ENCODE measurements at places on chromosomes 12 and 14.
A peak's percentile ranks its signal among the peaks of the same experiment; 100 is the strongest.

GRCh38 chr12:1093166-1093751 is 102.2 kb downstream of the ERC1 start:
- DNase-seq = peak; percentile 22

DNA sequence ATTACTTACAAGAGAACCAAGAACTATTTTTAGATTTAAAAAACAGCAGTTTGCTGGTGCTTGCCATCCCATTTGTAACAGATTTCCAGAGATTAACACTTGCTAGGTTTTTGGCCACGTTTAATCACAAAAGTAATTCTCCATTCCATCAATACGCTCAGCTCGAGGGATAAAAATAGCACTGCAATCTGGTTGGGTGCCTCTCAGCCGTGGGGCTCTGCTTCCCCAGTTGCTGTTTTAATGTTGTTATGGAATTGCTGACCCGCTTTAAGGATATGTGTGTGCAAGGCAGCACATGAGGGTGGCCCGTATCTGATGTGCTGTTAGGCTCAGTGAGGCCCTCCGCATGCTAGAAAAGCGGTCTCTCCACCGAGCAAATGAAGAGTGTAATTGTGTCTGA is 222.2 kb upstream of the TMEM260 start:
- no peak for DNase-seq

GRCh38 chr14:103074729-103075367 is 9.2 kb upstream of the LBHD2 start:
- peak; percentile 33 for DNase-seq

- peak; percentile 74 for DNase-seq
Observed at GRCh38 chr14:75522224-75522982, at the start of gene BATF. TSS of gene BATF (plus strand) at chr14:75522469. CDS start at chr14:75522683, 214 bp downstream.

DNA sequence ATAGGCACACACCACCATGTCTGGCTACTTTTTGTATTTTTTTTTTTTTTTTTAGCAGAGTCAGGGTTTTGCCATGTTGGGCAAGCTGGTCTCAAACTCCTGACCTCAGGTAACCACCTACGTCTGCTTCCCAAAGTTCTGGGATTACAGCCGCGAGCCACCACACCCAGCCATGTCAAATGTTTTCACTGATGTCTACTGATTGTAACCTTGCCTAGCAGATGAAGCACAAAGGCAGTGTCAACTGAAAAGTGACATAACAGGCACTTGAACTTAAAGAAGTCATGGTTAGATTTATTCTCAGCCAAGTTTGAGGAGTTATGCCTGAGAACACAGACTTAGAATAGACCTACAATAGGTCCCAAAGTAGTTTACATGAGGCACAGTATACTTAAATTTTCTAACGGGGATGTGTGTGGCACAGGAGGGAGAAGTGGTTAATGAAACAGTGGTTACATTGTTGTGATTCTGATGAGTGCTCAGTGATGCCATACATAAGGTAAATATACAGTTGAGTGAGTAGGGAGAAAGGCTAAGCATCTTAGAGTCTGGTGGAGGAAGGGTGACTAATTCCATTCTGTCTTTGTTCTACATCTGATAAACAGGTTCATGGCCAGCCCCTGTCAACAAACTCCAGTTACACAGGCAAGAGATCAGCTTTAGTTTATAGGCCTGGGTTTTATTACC is 12.6 kb upstream of the RNASE4 start:
- DNase-seq = no peak

DNA sequence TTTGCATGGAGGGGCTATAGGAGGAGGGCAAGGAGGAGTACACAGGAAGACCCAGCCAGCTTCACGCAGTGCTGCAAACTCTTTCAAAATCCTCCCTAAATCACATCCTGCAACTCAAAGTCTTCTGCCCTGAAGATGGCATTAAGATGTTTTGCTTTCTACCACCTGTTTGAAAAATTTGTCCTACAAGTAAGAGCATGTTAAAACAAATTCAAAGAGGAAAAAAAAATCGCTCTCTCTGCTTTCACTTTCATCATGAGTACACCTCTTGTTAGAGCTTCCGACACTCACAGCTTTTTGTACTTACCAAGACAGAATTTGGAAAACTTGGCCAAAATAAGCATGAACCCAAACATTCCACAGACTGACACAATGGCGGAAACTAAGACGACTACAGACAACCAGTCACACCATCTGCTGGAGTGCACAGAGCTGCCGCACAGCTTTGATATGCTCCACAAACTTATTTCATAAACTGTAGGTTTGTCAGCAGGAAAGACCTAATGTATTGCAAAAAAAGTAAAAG is 21.3 kb downstream of the GCH1 start:
- no peak for DNase-seq

GRCh38 chr12:48695859-48696258 is 13.8 kb upstream of the KANSL2 start:
- no peak for DNase-seq

DNA sequence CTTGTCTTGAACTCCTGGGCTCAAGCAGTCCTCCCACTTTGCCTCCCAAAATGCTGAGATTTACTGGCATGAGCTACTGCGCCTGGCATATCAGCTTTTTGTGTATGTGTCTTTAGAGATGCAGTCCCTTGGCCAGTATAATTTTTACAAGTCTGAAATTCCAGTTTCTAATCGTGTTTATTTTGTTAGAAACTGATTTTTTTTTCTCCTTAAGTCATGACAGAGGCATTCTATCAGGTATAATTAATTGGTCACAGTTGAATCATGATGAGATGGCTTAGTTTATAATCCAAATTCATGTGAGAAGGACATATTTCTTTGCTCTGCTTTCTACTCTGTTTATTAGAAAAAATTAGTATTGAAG is 98.9 kb downstream of the PCNX1 start:
- no peak for DNase-seq

GRCh38 chr12:104472748-104473147 is 16.0 kb downstream of the CHST11 start:
- no peak for DNase-seq

GRCh38 chr12:638953-639557 is 24.2 kb downstream of the NINJ2 start:
- DNase-seq = no peak

DNA sequence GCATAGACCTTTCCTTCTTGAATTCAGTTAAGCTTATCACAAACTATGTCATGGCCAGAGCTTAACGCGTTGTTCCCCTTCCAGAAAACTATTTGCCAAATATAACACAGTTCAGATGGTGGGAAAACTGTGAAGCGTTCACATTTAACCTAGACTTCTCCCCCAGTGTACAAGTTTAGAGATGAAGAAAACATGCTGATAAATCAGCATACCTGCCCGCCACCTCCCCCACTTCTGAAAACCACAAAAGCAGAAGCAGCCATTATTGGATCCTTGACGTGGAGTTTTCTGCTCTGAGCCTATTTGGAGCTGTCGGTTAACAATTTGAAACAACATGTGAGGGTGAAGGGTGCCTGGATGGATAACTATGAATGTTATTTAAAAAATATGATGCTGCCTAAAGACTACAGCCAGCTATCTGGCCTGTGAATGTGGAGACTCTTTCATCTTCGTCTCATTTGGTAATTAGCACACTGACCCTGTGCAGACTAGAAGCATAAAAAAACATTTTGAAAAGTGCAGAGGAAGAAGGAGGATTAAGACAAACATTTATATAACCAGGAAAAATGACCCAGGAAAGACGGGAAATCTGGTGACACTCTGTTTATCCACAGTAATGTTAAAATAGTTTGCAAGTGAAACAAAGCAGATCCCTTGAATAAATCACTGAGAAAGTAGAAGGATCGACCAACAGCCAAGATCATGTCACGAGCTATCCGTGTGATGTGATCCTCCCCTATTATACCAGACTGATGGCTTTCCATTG is 408.2 kb downstream of the AEBP2 start:
- DNase-seq = no peak

DNA sequence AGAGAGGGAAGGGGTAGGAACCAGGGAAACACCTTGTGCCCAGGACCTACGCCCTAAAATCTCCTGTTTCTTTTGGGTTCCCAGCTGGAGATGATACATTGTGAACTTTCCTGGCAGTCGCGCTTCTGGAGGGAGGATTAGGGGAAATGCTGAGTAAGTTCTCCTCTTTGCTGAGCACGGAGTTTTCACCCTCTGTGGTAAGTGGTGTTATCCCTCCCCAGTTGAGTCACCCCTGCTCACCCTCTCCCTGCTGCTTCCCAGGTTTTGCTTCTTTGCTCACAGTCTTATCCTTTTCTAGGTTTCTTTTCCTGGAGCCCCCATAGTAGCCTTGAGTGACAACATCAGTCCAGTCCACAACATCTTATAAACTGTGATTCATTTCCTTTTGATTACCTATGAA is 789.1 kb downstream of the TMEM121 start:
- no peak for DNase-seq

- DNase-seq = peak; percentile 69
Observed at GRCh38 chr14:73472185-73473114, 14.1 kb upstream of the NUMB start.

DNA sequence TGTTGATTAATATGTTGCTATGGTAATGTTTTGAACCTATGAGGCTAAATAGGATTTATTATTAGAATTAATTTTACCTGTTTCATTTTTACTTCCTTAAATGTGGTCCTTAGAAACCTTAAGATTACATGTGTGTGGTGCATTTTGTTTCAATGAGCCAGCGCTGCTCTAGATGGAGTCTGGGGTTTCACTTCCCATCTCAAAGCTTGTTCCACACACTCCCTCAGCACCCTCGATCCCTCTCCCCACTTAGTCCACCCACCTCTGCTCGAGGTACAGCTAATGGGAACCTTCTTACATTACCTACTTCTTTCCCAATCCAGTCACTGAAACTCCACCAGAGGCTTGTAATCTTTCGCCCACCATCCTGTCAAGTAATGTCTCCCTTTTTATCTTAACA is 205.2 kb downstream of the PAX9 start:
- DNase-seq = no peak

DNA sequence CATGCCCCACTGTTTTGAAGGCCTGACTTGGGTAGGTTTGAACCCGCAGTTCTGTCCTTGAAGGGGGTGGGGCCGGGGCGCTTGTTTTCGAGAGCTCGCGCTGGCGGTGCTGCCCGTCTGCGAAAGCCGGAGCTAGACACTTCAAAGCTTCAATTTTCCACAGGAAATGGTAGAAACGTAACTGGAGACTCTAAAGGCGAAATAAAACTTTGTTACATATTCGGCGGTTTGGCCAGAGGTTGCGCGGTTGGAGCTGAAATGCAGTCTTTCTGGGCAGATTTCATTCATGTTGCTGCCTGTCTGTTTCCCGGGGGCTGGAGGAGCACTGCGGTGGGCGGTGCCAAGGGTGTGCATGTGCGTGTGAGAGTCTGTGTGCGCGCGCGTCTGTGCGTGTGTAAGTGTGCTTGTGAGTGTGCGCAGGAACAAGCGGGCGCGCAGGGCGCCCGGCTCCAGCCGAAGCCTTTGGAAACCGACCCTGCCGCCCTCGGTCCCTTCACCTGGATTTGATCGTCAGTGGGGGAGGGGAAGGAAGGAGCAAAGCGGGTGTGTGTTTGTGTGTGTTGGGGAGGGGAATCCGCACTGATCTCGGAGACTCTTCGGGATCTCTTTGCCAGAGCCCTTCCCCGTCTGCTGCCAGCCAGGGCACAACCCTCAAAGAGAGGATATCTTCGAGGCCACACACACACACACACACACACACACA is 227.7 kb upstream of the CRY1 start:
- DNase-seq = peak; percentile 67

- DNase-seq = no peak
Observed at GRCh38 chr12:114344831-114345230, 61.1 kb downstream of the TBX5 start.

- no peak for DNase-seq
Observed at GRCh38 chr14:101584055-101584859, 23.0 kb downstream of the DIO3 start.

- DNase-seq = no peak
Observed at GRCh38 chr14:103108749-103109207, 14.3 kb downstream of the EXOC3L4 start.

DNA sequence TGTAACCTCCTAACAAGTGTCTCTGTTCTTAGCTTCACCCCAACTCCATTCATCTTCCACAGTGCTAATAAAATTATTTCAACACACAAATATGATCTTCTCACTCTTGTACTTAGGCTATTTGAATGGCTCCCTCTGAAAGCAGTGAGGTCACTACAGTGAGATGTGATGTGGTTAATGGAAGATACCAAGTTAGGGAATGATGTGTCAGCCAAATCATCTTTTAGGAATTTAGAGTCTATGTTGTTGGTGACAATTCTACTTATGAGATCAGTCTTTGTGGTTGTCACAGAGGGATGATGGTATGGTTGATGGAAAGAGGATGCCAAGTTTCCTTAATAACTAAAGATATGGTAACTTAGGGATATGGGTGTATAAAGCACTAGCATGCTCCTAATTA is 57.6 kb downstream of the POLR3B start:
- DNase-seq = no peak

All from CD4-positive, alpha-beta T cell treated with Interleukin-1 beta for 1 hour (primary cell).